ENCODE measurements at places on chromosomes 1 and 21. TPM values are rescaled to one million over a fixed set of nuclear protein-coding genes. Genes with fewer than 3 reads are reported as not detected.

DNA sequence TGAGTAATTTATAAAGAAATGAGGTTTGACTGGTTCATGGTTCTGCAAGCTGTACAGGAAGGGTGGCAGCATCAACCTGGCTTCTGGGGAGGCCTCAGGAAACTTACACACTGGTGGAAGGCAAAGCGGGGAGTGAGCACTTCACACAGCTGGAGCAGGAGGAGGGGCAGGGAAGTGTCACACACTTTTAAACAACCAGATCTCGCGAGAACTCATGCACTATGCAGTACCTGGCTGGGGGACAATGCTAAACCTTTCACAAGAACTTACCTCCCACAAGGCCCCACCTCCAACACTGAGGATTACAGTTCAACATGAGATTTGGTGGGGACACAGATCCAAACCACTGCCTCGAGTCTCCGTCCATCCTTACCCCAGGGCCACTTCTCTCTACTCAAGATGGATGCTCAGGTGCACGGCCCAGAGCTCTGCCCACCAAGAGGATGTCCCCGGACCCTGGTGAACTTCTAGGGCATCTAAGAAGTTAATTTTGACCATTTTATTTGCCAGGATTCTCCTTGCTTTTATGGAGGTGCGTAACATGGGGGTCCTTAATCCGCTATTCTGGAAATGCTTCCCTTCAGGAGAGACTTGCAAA is 22.7 kb upstream of the ACTRT2 start:
- DNase-seq = peak; percentile 47
- H3K27ac ChIP-seq = no peak overlapping the region
- H3K4me1 ChIP-seq = no peaks in the 10 kb centered on the region
- peaks cover 46% of the 10 kb centered on the region for H3K27me3 ChIP-seq

DNA sequence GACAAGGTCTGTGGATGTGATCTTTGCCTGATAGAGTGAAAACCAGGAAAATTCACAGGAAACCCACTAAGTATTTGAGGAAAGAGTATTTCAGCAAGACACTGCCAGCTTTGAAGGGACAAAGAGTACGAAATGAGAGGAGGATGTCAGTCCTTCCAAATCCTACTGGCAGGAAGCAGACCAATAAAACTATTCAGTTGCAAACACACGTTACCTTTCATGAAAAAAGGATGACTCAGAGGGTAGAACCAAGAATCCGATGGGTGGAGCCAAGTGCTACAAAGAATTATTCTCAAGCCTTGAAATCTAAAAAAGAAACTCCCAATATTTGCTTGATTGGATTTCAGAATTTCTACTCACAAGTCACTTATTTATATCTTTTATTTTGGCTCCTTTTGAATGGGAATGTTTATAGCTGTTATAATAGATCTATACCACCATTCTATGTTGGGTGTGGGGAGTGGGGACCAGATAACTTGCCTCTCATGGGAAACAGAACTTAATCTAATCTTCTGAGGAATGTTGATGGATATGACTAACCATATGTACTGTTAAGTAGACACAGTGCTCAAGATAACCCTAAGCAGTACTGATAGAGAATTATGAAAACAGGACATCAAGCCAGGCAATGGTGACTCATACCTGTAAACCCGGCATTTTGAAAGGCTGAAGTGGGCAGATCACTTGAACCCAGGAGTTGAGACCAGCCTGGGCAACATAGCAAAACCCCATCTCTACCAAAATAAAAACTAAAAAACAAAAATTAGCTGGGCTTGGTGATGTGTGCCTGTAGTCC is 19.3 kb upstream of the HEATR1 start:
- no peaks in the 10 kb centered on the region for H3K36me3 ChIP-seq
- no peak overlapping the region for H3K27ac ChIP-seq

- no peaks in the 10 kb centered on the region for H3K36me3 ChIP-seq
- DNase-seq = no peak
- no peak overlapping the region for H3K4me3 ChIP-seq
- no peaks in the 10 kb centered on the region for H3K27me3 ChIP-seq
- H3K4me1 ChIP-seq = no peaks in the 10 kb centered on the region
Observed at GRCh38 chr1:55301912-55302311, 86.7 kb upstream of the USP24 start.

- H3K27ac ChIP-seq = no peak overlapping the region
- no peaks in the 10 kb centered on the region for H3K36me3 ChIP-seq
- DNase-seq = no peak
- H3K27me3 ChIP-seq = no peaks in the 10 kb centered on the region
- H3K4me3 ChIP-seq = no peak overlapping the region
- H3K4me1 ChIP-seq = no peaks in the 10 kb centered on the region
Observed at GRCh38 chr1:25987951-25988350, 9.9 kb downstream of the PAFAH2 start.

GRCh38 chr1:18501833-18502232 is 21.1 kb downstream of the KLHDC7A start:
- no peak for DNase-seq
- no peaks in the 10 kb centered on the region for H3K4me1 ChIP-seq
- H3K4me3 ChIP-seq = no peak overlapping the region
- no peak overlapping the region for H3K27ac ChIP-seq

- no peak overlapping the region for H3K4me3 ChIP-seq
- peak; percentile 64 for DNase-seq
- no peaks in the 10 kb centered on the region for H3K36me3 ChIP-seq
- no peaks in the 10 kb centered on the region for H3K4me1 ChIP-seq
- H3K27ac ChIP-seq = peak overlapping the region; percentile 8
Observed at GRCh38 chr1:3219005-3219790, 150.2 kb downstream of the PRDM16 start.

DNA sequence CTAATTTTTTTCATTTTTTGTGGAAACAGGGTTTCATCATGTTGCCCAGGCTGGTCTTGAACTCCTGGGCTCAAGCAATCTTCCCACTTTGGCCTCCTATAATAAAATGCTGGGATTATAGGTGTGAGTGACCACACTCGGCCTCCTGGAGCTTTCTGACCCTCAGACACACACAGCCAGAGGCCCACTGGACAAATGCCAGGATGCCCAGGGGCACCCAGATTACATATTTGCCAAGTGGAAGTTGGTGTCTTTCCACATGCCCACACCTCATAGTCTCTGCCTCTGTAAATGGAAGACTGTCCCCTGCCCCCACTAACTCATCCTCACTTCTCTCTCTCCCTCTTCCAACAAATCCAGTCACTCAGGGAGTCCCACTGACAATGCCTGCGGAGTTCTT is 63.4 kb upstream of the LRP8 start:
- H3K27me3 ChIP-seq = no peaks in the 10 kb centered on the region
- no peak for DNase-seq
- no peaks in the 10 kb centered on the region for H3K4me1 ChIP-seq

- no peaks in the 10 kb centered on the region for H3K27me3 ChIP-seq
- no peaks in the 10 kb centered on the region for H3K4me1 ChIP-seq
- H3K36me3 ChIP-seq = peaks cover 53% of the 10 kb centered on the region
- no peak overlapping the region for H3K27ac ChIP-seq
- H3K4me3 ChIP-seq = no peak overlapping the region
Observed at GRCh38 chr1:43421976-43422750, 31.6 kb downstream of the HYI start.

GRCh38 chr1:26287033-26287711 is 7.3 kb downstream of the SH3BGRL3 start:
- no peak overlapping the region for H3K4me3 ChIP-seq
- no peak for DNase-seq
- H3K36me3 ChIP-seq = no peaks in the 10 kb centered on the region
- H3K27me3 ChIP-seq = no peaks in the 10 kb centered on the region
- no peaks in the 10 kb centered on the region for H3K4me1 ChIP-seq

- no peaks in the 10 kb centered on the region for H3K27me3 ChIP-seq
- no peaks in the 10 kb centered on the region for H3K4me1 ChIP-seq
- H3K27ac ChIP-seq = no peak overlapping the region
- H3K4me3 ChIP-seq = no peak overlapping the region
- DNase-seq = no peak
- H3K36me3 ChIP-seq = no peaks in the 10 kb centered on the region
Observed at GRCh38 chr1:238546118-238546517, 655.4 kb upstream of the ZP4 start.

DNA sequence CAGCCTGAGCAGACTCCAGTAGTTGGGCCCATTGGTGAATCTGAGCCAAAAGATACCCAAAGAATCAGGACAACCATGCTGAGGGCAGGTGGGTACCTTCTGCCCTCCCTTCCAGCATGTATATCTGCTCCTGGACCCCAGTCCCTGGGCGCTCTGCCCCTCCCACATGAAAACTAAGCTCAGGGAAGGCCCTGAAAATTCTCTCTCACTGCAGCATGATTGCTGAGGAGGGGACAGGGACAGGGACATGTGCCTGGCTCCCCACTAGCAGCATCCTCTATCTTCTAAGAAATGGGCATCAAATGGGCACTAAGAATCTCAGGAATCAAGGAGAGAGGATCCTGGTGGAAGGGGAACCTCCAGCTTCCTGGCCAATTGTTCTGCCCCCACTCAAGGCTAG is 446.0 kb downstream of the MATN1 start:
- H3K36me3 ChIP-seq = no peaks in the 10 kb centered on the region
- H3K27me3 ChIP-seq = peaks cover 7% of the 10 kb centered on the region
- no peak overlapping the region for H3K27ac ChIP-seq
- DNase-seq = no peak
- H3K4me3 ChIP-seq = no peak overlapping the region

GRCh38 chr1:113442131-113442530 is 51.8 kb downstream of the MAGI3 start:
- no peaks in the 10 kb centered on the region for H3K4me1 ChIP-seq
- no peaks in the 10 kb centered on the region for H3K36me3 ChIP-seq
- no peak overlapping the region for H3K4me3 ChIP-seq

DNA sequence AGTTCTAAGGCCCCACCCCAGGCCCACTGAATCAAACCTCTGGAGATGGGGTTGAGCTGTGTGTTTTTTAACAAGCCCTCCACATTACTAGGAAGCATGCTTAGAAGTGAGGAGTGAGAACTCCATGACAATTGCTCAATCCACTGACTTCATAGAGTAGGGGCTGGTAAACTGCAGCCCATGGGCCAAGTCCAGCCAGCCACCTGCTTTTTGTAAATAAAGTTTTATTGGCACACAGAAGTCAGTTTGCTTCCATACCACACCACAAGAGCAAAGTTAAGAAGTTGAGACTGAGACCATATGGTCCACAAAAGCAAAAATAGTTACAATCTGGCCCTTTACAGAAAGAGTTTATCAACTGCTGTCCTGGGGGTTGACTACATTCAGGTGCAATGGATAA is 309.2 kb downstream of the SETD4 start:
- DNase-seq = no peak
- H3K36me3 ChIP-seq = no peaks in the 10 kb centered on the region
- H3K27me3 ChIP-seq = no peaks in the 10 kb centered on the region
- no peak overlapping the region for H3K27ac ChIP-seq
- H3K4me1 ChIP-seq = no peaks in the 10 kb centered on the region
- no peak overlapping the region for H3K4me3 ChIP-seq

Gene LCK
- 2.4 TPM for total RNA-seq

Gene C1QA
- 104 TPM for total RNA-seq

Gene CD53
- total RNA-seq = 50.2 TPM
